Uterus (tissue), 4 donors: ENCODE measurements at places on chromosomes 5 and 9.

- DNase-seq, result no peak
- H3K27ac ChIP-seq, result no peak within 1 kb of the TSS
- H3K36me3 ChIP-seq, result no peaks in the 10 kb centered on the region
- peaks cover 7% of the 10 kb centered on the region for H3K4me1 ChIP-seq
- peak within 1 kb of the TSS; percentile 21 for H3K4me3 ChIP-seq
- no peaks in the 10 kb centered on the region for H3K27me3 ChIP-seq
These were observed at the start of gene KIF12 for GRCh38 chr9:114098936-114099668. KIF12 (minus strand) TSS chr9:114099292; CDS start chr9:114099276, 16 bp downstream.

DNA sequence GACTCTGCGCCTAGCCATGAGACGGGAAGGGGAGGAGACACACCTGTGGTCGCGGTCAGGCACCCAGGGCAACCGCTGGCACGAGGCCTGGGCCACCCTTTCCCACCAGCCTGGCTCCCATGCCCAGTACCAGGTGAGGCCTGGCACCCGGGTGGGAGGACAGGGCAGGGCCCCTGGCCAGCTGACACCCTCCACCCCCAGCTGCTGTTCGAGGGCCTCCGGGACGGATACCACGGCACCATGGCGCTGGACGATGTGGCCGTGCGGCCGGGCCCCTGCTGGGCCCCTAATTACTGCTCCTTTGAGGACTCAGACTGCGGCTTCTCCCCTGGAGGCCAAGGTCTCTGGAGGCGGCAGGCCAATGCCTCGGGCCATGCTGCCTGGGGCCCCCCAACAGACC, 5.0 kb downstream of the MAMDC4 start:
- no peak for DNase-seq
- no peaks in the 10 kb centered on the region for H3K27me3 ChIP-seq
- H3K4me1 ChIP-seq, result no peaks in the 10 kb centered on the region
- no peak overlapping the region for H3K4me3 ChIP-seq
- H3K36me3 ChIP-seq, result no peaks in the 10 kb centered on the region

- H3K36me3 ChIP-seq, result no peaks in the 10 kb centered on the region
- H3K27me3 ChIP-seq, result no peaks in the 10 kb centered on the region
- no peak overlapping the region for H3K4me3 ChIP-seq
- no peak for DNase-seq
These were observed 29.9 kb upstream of the ZSWIM6 start for GRCh38 chr5:61302200-61302563.

DNA sequence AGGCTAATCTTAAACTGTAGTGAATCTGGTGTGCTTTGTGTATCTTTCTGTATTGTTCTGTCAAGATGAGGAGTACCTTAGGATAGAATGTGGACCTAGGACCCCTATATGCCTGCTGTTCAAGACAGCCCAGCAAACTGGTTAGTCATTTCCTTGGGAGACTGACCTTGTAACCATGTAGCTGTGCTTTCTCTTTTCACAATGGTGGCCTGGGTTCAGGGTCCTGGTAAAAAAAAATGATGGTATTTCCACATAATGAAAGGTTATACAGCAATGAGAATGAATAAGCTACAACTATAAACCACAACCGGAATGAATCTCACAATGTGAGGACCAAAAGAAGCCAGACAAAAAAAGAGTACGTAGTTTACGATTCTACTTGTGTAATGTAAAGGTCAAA, 36.4 kb upstream of the F2RL1 start:
- no peaks in the 10 kb centered on the region for H3K27me3 ChIP-seq
- DNase-seq, result no peak
- no peak overlapping the region for H3K4me3 ChIP-seq
- H3K36me3 ChIP-seq, result no peaks in the 10 kb centered on the region
- no peaks in the 10 kb centered on the region for H3K4me1 ChIP-seq
- H3K27ac ChIP-seq, result no peak overlapping the region

- H3K4me1 ChIP-seq, result no peaks in the 10 kb centered on the region
- no peak for DNase-seq
- no peak overlapping the region for H3K27ac ChIP-seq
- no peaks in the 10 kb centered on the region for H3K36me3 ChIP-seq
- no peaks in the 10 kb centered on the region for H3K27me3 ChIP-seq
- H3K4me3 ChIP-seq, result no peak overlapping the region
These were observed 35.5 kb downstream of the CAMK4 start for GRCh38 chr5:111259636-111260035.

DNA sequence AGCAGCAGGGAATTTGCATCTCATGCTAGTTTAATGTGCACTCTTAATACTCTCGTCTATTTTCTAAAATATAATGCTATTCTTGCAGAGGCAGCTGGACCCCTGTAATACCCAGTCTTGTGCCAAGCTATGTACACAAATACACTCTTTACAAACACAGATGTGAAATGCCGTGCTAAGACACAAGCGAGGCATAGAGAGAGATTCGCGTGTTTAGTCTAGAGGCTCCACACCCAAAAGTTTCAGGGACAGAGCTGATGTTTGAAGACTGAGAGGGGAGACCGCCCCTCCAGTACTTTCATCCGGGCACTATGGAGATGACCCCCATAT, 1.2 kb downstream of the DPYSL3 start:
- no peak for DNase-seq
- H3K4me3 ChIP-seq, result peak overlapping the region; percentile 82
- H3K27me3 ChIP-seq, result no peaks in the 10 kb centered on the region
- H3K4me1 ChIP-seq, result peaks cover 6% of the 10 kb centered on the region

GRCh38 chr9:97766092-97766491, 69.0 kb upstream of the XPA start:
- no peaks in the 10 kb centered on the region for H3K4me1 ChIP-seq
- no peaks in the 10 kb centered on the region for H3K36me3 ChIP-seq
- H3K27me3 ChIP-seq, result no peaks in the 10 kb centered on the region
- H3K4me3 ChIP-seq, result no peak overlapping the region
- H3K27ac ChIP-seq, result no peak overlapping the region

GRCh38 chr5:150465927-150466326, 16.4 kb upstream of the RPS14 start:
- H3K27ac ChIP-seq, result peak overlapping the region; percentile 33
- H3K4me1 ChIP-seq, result no peaks in the 10 kb centered on the region
- H3K36me3 ChIP-seq, result no peaks in the 10 kb centered on the region
- H3K27me3 ChIP-seq, result no peaks in the 10 kb centered on the region
- DNase-seq, result peak; percentile 45

- no peaks in the 10 kb centered on the region for H3K4me1 ChIP-seq
- H3K27ac ChIP-seq, result no peak overlapping the region
- no peaks in the 10 kb centered on the region for H3K27me3 ChIP-seq
These were observed 30.5 kb upstream of the ZSWIM6 start for GRCh38 chr5:61301341-61302199.

DNA sequence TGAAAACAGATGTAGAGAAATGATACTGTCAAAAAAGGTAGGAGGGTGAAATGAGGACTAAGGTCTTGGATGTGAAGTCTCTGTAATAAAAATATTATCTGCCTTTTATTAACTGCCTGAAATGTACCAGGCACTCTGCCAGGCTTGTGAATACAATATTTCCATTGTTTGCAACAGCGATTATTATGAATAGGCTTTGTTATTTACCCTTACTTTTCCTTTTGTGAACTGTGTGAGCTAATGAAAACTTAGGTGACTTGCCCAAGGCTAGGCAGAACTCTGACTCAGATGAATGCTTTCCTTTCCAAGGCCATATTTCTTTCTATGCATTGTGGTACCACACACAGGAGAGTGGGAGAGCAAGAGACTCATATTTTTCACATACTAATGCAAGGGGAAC, 204.1 kb downstream of the CDH12 start:
- H3K27me3 ChIP-seq, result no peaks in the 10 kb centered on the region
- no peaks in the 10 kb centered on the region for H3K36me3 ChIP-seq
- no peaks in the 10 kb centered on the region for H3K4me1 ChIP-seq
- no peak for DNase-seq
- no peak overlapping the region for H3K4me3 ChIP-seq
- H3K27ac ChIP-seq, result no peak overlapping the region

- H3K27me3 ChIP-seq, result no peaks in the 10 kb centered on the region
- no peak overlapping the region for H3K4me3 ChIP-seq
- H3K4me1 ChIP-seq, result no peaks in the 10 kb centered on the region
- no peaks in the 10 kb centered on the region for H3K36me3 ChIP-seq
- no peak overlapping the region for H3K27ac ChIP-seq
These were observed 262.5 kb downstream of the TUSC1 start for GRCh38 chr9:25415718-25416117.

- H3K36me3 ChIP-seq, result no peaks in the 10 kb centered on the region
- no peak for DNase-seq
- peaks cover 9% of the 10 kb centered on the region for H3K4me1 ChIP-seq
- H3K4me3 ChIP-seq, result no peak overlapping the region
- H3K27me3 ChIP-seq, result no peaks in the 10 kb centered on the region
These were observed 19.1 kb upstream of the ARSI start for GRCh38 chr5:150321784-150322183.

DNA sequence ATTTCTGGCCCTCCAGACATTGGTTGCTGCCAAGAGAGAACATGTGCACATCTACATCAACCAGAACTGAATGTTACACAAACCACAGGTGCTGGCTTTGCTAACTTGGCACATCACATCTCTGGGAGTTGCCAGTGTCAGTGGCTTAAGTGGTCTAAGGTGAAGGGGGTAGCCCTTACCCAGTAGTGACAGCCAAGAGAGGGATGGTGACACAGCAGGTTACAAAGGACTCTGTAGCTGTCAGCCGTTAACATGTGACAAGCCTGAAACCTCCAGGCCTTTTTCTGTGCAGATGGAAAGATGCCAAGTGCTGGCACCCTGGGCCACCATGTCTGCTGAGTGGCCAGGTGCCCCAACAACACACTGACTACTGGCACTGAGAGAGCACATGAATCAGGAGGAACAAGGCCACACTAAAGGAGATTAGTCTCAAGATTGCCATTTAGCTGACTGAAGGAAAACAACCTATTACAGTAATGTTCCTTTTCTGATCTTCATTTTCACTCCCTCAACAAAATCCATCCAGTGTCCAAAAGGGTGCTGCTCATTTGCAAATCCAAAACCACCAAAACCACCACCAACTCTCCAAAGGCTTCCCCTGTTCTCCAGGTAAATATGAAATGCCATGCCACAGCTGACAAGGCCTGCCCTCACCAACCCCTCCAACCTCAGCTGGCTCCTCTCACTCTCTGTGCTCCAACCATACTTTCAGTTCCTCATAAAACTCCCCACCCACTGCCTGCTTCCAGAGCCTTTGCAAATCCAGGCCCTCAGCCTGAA, 20.2 kb downstream of the SIL1 start:
- no peak overlapping the region for H3K4me3 ChIP-seq
- H3K27me3 ChIP-seq, result no peaks in the 10 kb centered on the region
- no peaks in the 10 kb centered on the region for H3K36me3 ChIP-seq
- H3K4me1 ChIP-seq, result peaks cover 23% of the 10 kb centered on the region
